ENCODE measurements at places on chromosomes 16 and 17. TPM values are rescaled to one million over a fixed set of nuclear protein-coding genes. Genes with fewer than 3 reads are reported as not detected.

Gene CFAP97D1
- total RNA-seq, result under 0.01 TPM

Gene ZPBP2
- not detected for total RNA-seq

Gene ZNF830
- total RNA-seq, result 18.3 TPM

Gene CDH3
- total RNA-seq, result under 0.01 TPM

Gene CACNG4
- total RNA-seq, result not detected

Gene ZFP90
- 19.3 TPM for total RNA-seq

Gene ASPA
- not detected for total RNA-seq

Gene TMEM235
- total RNA-seq, result not detected

Gene FASN
- 38.4 TPM for total RNA-seq
